ENCODE measurements at places on chromosomes 6 and 20.

GRCh38 chr6:150638765-150639164, 39.1 kb downstream of the PLEKHG1 start:
- no peak for DNase-seq

DNA sequence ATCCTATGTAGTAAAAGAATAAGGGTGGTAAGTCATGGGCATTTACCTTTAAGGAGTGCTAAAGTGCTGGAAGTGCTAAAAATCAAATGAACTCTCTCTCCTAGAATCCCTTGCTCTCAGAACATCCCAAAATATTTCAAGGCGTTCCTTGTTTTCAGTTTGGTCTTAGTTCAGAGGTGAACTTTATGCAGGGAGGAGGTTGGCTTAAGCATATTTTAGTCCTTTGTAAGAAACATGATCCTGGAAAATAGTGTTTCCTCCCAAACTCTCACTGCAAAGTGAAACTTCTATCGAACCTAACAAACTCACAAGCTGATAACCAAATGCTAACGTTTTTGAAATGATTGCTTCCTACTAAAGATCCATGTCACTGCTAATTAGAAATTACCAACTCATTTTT, 231.4 kb downstream of the FOXC1 start:
- no peak for DNase-seq

- no peak for DNase-seq
Measured at GRCh38 chr6:24936641-24937317, 1.0 kb upstream of the RIPOR2 start.

DNA sequence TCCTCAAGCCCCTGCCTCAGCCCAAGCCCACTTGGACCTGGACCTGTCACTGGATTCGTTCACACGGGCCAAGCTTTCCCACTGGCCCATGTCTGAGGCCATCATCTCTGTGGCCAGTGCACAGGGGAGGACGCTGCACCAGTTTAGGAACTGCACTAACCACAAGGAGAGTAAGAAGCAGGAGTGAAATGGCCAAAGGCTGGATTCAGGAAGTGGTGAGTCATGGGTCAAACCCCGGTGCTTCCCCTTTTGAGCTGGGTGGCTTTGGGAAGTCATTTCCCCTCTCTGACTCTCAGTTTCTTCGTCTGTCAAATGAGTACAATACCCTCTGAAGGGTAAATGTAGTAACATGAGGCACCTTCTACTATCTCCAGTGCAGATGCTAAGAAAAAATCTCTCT, 87.9 kb downstream of the CD40 start:
- DNase-seq: no peak

- peak; percentile 72 for DNase-seq
Measured at GRCh38 chr6:111888928-111889695, 15.9 kb upstream of the FYN start.

DNA sequence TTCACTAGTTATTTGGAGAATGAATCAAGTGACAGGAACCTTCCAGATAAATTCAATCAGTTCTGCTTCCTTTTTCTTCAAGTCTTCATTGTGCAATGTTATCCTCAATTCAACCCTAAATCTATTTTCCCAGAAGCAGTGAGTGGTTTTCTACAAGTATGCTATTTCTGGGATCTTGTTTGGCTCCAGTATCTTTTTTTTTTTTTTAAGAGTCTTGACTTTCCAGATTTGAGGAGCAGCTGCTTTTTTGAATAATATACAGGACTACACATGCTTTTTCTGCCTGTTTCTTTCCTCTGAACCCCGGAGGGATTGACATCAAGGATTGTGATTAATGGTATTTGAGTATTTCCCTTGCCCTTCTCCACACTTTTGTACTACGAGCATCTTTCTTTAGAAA, 339.2 kb upstream of the JAG1 start:
- DNase-seq: no peak

- DNase-seq: no peak
Measured at GRCh38 chr6:7732228-7732627, 6.3 kb downstream of the BMP6 start.

Measured in SK-N-MC (cell line).